ENCODE measurements at places on chromosomes 5 and 9.

DNA sequence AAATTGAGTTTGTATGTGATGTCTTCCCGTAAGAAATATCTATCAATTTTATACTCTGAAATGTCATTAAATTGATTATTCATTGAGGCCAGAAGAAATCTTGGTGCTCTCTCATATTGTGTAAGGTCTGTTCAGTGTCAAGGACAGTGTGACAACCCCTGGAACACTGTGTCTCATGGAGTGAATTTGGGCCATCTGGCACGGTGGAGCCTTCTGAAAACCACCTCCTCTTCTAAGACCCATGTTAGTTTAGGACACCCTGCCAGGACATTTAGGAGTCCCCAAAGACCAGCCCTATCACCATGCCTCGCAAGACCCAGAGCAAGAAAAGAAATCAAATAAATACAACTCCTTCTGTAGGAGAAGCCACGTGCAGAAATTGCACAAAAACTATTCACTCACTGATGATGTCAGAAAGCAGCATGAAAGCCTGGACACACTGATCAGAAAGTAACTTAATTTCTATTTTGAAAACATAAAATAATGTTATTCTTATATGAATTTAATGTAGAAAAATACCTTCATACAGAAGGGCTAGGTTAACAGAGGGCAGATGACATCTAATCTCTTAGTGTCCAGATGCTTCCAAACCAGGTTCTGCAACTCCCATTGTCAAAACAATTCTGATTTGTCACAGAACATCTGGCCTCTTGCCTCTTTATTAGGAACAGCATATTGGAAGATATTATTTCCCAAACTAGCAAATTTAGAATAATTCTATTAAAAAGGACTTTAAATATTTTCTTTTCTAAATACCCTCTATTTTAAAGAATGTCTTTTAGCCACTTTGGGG is 298.8 kb downstream of the NR2F1-AS1 start:
- DNase-seq, result no peak

- no peak for DNase-seq
Measured at GRCh38 chr5:107744418-107745330, 73.9 kb upstream of the EFNA5 start.

- no peak for DNase-seq
Measured at GRCh38 chr5:125294844-125295243, 548.4 kb upstream of the ZNF608 start.

DNA sequence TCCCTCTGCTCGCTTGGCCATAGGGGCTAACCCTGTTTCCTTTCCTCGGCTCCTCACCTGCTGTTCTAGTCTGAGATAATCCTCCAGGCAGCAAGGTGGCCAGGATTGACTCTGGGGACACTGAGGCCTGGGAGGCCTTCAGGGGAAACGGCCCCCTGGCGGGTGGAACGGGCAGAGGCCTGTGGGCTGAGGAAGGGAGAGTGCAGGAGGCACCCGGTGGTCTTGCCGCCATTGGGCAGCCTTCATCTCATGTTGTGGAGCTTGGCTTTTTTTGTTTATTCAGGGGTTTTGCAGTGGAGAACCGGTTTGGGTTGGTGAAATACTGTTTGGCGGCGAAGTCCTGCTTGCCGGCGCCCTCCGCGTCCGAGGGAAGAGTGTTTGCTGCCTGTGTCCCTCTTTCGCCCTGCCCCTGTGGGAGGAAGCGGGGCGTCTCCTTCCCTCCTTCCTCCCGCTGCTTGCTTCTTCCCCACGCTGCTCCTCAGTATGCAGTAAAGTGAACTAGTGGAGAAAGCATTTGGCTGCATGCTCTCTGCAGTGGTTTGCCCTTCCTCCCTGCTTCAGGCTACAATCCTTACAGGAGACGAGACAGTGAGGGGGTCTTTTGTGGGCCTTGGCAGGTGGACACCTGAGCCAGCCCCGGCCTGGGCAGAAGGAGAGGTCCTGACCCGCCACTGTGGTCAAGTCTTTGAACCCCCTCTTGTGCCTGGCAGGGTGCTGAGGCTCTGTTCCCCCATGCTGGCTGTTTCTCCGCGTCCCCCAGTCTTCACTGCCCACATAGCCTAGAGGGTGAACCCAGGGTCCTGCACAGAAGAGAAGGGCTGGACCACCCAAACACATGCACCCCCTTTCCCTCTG is 30.8 kb upstream of the PRDM12 start:
- DNase-seq, result no peak

DNA sequence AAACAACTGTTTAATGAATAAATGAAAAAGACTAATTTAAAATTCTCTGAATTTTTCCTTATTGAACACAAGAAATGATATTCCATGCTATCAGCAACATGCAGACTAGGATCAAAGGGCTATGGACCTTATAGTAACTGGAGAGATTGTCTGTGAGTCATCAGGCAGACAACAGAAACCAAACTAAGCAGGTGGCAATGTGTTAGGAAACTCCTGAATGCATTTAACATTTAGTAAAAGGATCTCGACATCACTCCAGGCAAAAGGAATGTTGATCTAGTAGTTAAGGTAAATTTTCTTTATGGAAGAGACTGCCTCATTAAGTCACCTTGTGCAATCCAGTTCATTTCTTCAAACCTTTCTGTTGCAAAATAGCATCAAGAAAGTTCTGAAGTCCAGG is 58.4 kb downstream of the ARL15 start:
- no peak for DNase-seq

- no peak for DNase-seq
Measured at GRCh38 chr9:38183994-38184568, 115.1 kb upstream of the SHB start.

Measured in memory B cell (primary cell).